Natural killer cell (primary cell): ENCODE measurements at places on chromosomes 11 and 22.

DNA sequence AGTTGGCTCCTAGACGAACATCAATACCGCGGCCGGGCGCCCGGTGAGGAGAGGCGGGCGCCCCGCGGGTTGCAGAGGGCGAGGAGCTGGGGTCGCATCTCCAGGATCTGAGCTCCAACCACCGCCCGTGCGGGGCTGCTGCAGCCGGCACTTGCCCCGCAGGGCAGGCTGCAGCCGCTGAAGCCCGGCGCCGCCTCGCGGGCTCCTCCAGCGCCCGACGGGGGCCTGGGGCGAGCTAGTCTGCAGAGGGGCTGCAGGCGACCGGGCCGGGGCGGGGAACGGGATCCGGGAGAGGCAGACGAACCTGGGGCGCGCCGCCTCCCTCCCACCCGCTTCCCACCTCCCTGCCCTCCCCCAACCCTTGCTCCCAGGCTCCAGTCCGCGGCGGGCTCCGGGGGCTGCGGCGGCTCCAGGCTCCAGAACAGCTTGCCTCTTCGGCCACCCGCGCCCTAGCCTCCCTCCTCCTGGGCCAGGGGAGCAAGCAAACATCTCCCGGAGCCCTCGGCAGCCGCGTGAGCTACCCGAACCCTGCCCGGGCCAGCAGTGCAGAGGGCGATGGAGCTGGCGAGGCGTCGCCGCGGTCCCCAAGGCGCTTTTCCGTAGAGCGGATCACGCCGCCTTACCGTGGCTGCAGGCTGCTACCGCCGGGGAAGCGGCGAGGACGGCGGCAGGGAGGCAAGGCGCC lies 802 bp downstream of the TENM4 start:
- DNase-seq = no peak

GRCh38 chr11:102047305-102047924 lies at the start of gene CFAP300:
Gene CFAP300 (plus strand): TSS chr11:102047437. CDS start chr11:102047471, 34 bp downstream.
- no peak for DNase-seq

DNA sequence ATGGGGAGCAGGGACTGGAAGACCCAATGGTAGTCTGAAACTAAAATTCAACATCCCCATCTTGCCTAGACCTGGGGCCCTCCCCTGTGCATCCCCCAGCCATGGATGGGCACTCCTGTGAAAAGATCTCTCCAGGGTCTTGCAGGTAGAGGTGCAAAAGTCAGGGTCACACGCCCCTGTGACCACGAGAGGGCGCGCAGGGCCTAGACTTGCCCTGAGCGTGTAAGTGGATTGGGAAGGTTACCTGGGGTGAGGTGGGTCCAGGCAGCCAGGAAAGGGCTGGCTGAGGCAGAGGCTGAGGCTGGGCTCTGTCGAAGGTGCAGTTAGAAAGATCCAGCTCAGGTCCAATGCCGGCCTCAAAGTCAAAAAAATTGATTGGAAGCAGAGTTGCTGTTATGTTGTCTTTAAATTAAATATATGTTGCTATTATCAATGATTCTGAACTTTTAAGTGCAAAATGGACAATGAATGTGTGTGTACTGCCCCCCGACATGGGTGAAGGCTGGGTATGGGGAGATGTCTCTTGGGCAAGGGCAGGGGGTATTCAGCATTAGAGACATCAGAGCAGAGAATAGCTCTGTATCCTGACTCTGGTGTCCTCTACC lies 4.8 kb upstream of the POU2F3 start:
- peak; percentile 65 for DNase-seq

DNA sequence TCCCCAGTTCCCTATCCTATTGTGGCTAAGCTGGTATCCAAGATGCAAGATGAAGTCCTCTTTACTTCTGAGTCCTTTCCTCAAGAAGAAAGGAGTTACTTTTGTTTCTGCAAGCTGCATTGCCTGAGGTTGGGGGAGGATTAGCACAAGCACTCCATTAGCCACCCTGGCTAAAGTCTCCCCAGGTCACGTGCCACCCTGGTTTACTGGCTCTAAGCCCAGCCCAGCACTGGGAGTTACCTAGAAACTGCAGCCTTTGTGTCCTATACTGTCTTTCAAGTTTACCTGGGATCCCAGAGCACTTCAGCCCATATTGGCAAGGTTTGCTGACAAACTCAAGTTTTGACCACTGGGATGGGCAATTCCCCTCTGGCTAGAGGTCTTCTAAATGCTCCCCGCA lies 78.4 kb upstream of the DBX1 start:
- no peak for DNase-seq

DNA sequence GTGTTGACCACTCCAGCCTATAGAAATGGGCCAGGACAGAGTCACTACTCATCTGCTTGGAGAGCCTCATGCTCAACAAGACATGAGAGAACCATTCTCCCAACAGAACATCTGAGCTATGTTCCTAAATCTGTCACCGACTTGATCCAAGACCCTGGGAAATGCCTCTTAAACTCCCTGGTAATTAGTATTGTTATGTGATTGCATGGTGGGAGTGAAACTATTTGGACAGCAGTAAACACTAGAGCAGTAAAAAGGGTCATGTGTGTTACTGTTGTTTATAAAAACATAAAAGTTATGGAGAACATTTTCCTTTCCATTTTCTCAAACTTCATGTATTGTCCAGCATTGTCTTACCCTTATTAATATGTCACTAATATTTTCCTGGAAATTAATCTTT lies 369.8 kb upstream of the FAT3 start:
- no peak for DNase-seq

GRCh38 chr11:80593648-80594374 lies 1153.0 kb upstream of the TENM4 start:
- DNase-seq = no peak

GRCh38 chr11:68411501-68411991 lies 49.0 kb upstream of the PPP6R3 start:
- DNase-seq = no peak

- DNase-seq = no peak
These were observed 30.6 kb downstream of the MUC6 start for GRCh38 chr11:1005928-1006327.

- DNase-seq = peak; percentile 72
These were observed 4.7 kb upstream of the NEAT1 start for GRCh38 chr11:65417702-65418430.

GRCh38 chr11:95699631-95700470 lies 89.7 kb downstream of the FAM76B start:
- no peak for DNase-seq

GRCh38 chr11:10329935-10330334 lies 25.1 kb downstream of the ADM start:
- DNase-seq = no peak

DNA sequence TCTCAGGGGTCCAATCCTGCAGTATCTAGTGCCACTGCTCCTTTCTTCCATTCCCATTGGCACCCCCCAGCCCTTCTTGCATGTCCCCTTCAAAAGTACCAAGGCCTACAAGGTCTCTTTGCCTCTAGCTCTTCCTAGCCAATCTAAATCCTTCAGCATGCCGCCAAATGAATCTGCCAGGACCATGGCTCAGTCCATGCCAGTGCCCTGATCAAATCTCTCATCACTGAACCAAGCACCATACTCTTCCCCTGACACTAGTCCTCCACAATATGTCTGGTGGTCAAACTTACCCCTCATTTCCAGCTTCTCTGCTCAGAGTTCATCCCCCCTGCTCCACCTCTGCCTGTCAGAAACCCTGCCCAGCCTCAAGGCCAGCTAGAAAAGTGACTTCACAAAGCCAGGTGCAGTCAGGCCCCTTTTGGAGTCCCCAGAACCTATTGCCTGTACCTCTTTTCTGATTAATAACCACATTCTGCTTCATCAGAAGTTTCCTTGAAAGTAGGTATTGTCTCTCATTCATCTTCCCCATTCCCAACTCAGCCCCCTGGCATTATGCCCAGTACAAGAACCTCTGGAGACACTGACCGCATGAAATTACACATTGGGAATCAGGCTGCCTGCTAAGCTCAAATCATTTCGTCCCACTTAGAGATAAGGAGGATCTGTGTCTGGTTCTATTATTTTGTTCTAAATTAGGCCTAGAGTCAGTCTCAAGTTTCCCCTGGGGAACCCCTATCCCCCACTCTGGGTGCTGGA lies 11.4 kb downstream of the FEN1 start:
- DNase-seq = no peak

DNA sequence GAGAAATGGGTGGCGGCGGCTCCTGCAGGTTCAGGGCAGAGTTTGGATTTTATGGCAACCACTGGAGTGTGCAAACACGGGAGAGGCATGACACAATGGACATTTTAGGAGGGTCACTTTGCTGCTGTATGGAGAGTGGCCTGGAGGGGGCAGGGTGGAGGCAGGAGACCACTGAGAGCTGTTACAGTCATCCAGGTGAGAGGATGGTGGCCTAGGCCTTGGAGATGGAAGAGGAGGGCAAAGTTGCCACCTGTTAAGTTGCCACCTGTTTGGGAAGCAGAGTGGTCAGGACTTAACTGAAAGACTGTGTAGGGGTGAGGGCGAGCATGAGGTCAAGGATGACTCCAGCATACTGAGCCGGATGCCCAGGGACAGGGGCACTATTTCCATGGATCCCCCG lies 2.3 kb upstream of the RAD9A start:
- peak; percentile 73 for DNase-seq

DNA sequence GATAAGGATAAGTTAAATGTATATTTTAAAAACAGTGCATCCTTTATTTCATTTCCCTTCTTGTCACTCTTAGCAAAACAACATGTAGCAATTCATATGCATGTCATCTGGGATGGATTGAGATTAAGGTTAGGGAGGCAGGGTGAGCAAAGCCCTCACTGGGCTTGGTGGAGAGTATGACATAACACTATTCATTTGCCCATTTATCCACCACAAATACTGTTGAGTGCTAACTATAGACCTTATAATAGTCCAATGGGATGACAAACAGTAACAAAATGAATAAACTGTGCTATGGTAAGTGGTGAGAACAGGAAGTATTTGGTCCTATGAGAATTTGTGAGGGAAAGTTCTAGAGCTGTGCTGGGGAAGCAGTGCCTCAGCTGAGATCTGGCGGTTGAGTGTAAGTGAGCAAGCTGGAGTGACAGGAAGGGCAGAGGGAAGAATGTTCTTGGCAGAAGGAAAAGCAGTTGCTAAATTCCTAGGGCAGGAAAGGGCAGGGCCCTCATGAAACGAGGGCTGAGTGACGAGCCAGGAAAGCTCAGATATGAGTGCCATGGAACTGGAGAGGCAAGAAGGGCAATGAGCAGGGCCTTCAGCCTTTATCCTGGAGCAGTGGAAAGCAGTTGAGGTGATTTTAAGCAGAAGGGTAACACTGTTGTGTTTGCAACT lies 6.7 kb downstream of the HSD17B12 start:
- no peak for DNase-seq

DNA sequence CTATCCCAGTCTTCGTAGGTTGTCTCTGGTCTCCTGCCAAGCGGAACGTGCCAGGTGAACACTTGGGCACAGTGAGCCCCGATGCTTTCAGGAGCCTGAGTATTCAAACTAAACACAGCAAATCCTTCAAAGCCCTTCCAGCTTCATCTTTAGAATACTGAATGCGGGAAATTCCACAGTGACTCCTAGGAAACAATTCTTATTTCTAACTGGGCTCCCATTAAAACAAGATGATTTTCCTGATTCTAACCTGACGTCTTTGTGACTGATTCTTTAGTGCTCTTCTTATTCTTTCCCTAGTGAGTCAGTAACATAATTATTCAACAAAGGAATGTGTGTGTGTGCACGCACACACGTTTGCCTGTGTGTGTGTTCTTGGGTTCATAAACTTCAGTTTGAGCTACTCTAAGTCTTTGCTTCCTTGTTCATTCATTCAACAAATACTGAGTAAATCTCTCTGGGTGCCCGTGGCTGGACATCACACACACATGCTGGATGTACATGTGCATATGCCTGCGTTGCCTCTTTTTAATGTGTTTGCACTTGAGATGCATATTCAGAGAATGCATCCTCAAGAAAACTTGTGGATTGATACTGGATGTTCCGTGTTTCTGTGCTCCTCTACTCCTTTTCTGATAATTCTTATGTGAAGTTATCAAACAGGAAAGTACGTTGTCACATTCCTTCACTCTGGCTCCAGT lies 134.5 kb downstream of the WNT7B start:
- no peak for DNase-seq

DNA sequence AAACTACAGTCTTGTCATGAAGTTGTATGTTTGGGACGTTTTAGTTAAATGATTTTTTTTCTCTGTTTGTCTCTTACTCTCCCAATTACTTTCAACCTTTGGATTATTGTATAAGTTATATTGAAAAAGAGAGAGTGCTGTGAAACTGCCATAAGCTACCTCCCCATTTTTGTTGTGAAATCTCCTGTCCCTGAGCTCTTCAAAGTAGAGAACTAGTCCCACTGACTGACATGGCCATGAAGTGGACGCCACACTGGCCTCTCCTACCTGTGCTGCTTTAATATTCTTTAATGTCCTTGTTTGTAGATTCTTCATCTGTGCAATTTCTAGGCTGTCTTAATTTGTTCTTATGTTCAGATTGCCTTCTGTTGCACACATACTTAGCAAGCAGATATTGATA lies 56.3 kb downstream of the PPFIA1 start:
- DNase-seq = no peak

DNA sequence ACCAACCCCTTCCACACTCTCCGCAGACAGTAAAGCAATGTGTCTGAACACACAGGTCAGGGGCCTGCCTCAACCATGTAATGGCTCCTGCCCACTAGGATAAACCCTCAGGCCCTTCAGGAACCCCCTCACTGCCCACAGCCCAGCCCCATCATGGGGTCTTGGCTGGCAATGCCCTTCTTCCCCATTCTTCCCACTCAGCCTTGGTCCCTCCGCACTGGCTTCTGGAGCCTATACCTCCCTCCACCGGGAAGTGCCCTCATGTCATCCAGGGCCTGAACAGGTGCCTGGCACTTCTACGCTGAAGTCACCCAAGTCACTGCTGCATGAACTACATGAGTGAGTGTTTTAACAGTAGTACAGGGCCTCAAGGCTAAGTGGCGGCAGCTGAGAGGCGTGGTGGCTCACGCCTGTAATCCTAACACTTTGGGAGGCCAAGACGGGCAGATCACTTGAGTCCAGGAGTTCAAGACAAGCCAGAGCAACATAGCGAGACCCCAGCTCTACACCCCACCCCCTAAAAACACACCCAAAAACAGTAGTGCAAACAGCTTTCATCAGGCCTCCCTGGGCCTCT lies 74.8 kb upstream of the PITPNB start:
- DNase-seq = no peak

- DNase-seq = peak; percentile 38
These were observed 43.0 kb upstream of the KLHL35 start for GRCh38 chr11:75475767-75476650.

GRCh38 chr11:71207563-71207962 lies 44.8 kb downstream of the SHANK2 start:
- no peak for DNase-seq

GRCh38 chr11:20161923-20162744 lies 1.9 kb upstream of the DBX1 start:
- DNase-seq = peak; percentile 9

DNA sequence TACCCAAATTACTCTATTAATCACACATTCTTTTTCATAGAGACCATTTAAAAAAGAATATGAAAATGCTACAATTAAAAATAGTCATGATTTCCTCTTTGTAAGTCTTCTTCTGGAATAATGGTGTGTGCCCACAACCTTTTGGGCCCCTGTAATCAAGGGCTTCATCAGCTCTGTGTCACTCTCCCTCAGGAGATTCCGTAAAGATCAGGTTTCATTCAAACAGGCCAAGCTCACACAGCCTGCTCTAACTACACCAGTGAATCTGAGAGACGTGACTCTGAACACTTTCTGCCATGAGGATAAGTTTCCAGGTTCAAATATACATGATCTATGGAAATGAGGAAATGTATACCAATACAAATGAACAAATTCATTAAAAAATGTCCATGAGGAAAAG lies 9.5 kb downstream of the DRICH1 start:
- no peak for DNase-seq
